ENCODE measurements at places on chromosomes 16 and 17.

DNA sequence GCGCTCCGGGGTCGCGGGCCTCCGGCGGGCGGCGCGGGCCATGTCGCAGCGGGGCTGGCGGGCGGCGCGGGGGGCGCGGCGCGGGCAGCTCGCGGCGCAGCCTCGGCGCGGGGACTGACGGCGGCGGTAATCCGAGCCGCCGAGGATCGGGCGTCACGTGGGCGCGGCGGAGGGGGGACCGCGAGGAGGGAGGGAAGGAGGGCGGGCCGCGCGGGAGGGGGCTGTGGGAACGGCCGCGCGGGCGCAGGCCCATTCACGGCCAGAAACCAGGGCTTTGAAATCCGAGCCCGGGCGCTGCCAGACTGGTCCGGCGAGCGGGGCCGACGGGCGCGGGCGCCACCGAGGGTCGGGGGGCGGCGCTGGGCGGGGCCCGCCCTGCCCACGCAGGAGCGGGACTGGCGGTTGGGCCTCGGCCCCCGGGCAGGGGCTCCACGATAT is at the start of gene MTSS2:
Gene MTSS2 (minus strand): TSS at position 116 of the 438 bp plus-strand sequence. CDS start 262 bp downstream, outside the sequence.
- DNase-seq, result peak; percentile 10

DNA sequence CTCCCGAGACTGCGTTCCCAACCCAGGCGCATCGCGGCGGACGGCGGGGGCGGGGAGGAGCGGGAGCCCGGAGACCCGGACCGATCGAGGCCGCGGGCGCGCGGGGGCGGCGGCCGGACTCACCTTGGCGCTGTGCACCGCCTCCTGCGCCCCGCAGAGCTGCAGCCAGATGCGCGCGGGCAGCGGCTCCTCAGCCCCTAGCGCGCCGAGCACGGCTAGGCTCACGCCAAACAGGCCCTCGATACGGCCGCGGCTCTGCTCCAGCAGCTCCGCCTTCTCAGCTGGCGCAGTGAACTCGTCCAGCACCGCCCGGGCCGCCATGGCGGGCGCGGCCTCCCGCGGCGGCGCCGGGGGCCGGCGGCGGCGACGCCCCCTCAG is 339 bp downstream of the N4BP1 start:
- DNase-seq, result no peak

GRCh38 chr17:7266784-7267183 is 4.5 kb upstream of the CLDN7 start:
- no peak for DNase-seq

DNA sequence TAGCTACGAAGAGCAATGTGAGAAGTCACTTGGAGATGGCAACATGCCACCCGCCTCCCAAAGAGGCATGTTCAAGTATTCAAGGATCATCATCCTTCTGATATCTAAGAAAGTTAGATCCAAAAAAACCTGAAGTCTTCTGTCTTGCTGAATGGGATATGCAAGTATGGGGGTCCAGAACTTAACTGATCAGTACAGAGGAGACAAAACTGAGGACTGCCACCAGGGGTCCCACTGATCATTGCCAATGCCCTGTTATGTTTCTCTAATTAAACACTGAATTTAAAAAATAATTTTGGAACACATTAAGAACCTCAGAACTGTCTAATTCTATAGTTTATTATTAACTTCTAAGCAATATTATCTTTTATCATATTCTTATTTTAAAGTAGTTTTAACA is 99.7 kb downstream of the CDH8 start:
- no peak for DNase-seq

- DNase-seq, result no peak
Measured at GRCh38 chr17:43732958-43733357, 25.6 kb downstream of the SOST start.

GRCh38 chr16:25189305-25189704 is 27.4 kb upstream of the AQP8 start:
- no peak for DNase-seq

GRCh38 chr17:79793924-79794304 is 3.0 kb downstream of the CBX8 start:
- no peak for DNase-seq

- no peak for DNase-seq
Measured at GRCh38 chr17:61403801-61404662, 4.4 kb downstream of the TBX2 start.

DNA sequence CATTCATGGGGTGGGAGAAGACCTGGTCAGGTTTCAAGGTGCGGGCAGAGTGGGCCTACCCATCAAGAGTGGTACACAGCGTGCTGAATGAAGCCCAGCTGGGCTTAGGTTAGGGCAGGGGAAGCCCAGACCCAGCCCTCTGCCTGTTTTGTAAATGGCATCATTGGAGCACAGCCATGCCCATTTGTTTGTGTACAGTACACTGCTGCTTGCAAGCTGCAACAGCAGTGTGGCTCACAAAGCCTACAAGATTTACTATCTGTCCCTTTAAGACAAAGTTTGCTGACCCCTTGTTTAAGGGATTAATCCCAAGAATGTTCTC is 230.1 kb upstream of the TNRC6C start:
- no peak for DNase-seq

GRCh38 chr16:11224894-11225676 is 30.9 kb downstream of the SOCS1 start:
- DNase-seq, result no peak
